ENCODE measurements at places on chromosomes 2 and 18.

- no peak for DNase-seq
Measured at GRCh38 chr18:12041561-12041960, 52.1 kb upstream of the ANKRD62 start.

DNA sequence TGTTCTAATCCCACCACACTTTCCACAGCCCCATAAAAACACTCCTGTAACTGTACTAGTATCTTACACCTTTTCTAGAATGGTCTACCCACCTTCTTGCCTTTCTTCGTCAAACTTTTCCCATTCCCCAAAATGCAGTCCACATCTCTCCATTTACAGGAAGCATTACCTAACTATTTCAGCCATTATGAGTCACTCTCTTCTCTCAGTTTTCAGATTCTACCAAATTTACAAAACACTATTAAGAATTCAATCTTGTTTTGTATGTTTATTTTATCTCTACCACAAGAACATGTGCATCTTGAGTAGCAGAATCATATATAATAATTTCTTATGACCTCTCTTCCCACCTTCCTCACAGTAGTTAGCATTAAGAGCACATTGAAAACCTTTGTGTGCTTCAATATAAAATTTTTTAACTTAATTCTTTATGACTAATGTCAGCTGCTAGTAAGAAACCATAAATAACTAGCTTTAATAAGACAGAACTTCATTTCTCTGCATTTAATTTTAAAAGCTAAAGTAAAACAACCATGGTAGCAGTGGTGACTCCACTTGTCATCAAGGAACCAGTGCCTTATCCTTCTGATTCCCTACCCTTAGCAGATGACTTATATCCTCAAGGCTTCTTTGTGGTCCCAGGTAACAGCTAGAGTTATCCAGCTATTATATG, 56.6 kb upstream of the MAP2 start:
- DNase-seq: no peak

- no peak for DNase-seq
Measured at GRCh38 chr2:225488743-225489142, 89.2 kb downstream of the NYAP2 start.

GRCh38 chr18:42157420-42157819, 202.4 kb downstream of the PIK3C3 start:
- DNase-seq: no peak

DNA sequence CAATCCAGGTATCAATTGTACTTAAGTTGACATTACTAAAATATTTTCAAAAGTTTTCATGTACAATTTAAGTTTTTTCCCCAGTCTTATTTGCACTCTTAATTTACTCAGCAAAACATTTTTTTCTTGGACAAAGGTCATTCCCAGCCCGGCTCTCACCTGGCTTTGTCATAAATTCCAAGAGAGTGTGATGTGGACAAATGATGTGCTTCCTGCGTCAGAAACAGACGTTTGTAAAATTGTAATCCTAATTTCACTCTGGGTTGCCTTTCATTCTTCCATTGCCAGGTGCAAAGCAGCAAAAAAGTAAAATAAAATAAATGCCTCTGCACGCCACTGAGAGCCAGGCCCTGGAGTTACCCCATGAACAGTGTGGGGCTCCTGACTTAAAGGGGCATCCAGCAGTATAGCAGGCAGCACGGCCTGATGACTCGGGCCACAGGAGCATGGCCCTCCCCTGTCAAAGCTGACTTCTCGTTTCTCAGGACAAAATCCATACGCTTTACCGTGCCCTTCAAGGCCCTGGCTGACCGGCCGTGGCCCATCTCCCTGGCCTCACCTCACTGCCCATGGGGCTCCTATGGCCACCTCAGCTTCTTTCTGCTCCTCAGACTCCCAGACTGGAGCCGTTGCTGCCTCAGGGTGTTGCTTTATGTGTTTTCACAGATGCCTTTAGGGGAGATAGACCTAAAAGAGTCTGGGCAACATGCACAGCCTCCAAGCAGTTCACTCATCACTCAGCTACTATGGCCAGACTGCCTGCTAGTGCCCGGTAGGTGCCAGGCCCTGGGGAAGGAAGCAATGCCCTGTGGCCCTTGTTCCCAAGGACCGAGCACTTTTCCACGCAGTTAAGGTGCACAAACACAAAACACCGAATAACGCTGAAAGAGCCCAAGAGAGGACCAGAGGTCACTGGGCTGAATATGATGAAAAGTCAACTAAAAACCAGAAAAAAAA, 7.6 kb upstream of the TMEM185B start:
- DNase-seq: no peak

DNA sequence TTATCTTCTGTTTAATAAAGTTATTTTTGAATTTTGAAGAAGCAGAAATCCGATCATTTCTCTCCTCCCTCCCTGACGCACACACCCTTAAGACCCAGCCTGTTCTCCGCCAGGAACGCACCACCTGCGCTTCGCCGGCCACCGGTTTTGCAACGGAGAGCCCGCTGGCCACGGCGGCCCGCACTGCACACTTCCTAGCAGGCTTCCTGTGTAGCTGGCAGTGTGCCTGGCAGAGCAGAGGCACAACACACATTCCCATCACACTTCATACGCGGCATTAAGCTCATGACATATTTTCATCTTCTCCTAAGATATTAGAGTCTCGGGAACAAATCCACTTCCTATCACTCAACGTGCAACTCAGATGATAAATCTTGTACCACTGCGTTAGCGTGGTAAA, 148.0 kb downstream of the HDAC4 start:
- DNase-seq: no peak

- no peak for DNase-seq
Measured at GRCh38 chr2:84865181-84865783, 15.6 kb downstream of the TRABD2A start.

GRCh38 chr2:112031473-112032223, 23.4 kb upstream of the TMEM87B start:
- DNase-seq: no peak

Measured in activated naive CD4-positive, alpha-beta T cell (primary cell).